H9 (cell line): ENCODE measurements at places on chromosomes 2 and 18. TPM values are rescaled to one million over a fixed set of nuclear protein-coding genes. Genes with fewer than 3 reads are reported as not detected.

The B3GNT7 gene
- total RNA-seq, result 39.1 and 42.2 TPM in 2 replicates

The ITGA4 gene
- 1.3 and 1.5 TPM in 2 replicates for total RNA-seq

The SS18 gene
- 86.4 and 87.9 TPM in 2 replicates for total RNA-seq

DNA sequence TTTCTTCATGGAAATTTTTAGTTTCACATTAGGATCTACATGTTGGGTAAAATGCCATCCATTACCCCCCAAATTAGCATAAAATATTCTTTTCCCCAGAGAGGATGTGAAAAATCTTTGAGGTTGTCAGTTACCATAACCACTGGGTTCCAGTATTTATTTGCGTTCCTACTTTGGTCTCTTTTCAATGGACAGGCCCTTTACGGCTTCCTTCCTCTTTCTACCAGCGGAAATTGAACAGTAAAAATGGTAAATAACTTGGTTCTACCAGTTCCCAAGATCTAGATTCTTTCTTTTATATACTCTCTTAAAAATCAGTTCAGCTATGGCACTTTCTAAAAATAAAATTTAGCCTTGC is 169.2 kb upstream of the APCDD1 start:
- DNase-seq, result no peak

The NEB gene
- 0.75 and 0.98 TPM in 2 replicates for total RNA-seq

DNA sequence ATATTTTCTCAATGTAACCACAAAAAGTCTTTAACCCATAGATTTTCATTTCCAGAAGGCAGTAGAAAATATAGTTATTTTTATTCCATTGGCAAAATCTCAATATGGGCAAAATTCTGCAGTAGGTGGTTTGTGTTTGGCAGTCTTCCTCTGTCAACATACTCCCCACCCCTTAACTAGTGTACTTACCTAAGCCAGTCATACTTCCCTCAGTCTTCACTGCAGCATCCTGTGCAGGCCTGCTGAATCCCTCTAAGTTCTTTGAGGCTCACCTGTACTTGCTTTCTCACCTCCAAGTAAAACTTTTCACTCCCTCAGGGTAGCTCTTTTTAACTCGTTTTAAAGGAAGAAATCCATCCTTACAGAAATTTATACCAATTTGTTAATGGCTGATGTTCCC is 6.8 kb downstream of the CARF start:
- DNase-seq, result no peak

The ALPG gene
- 1.3 and 1.4 TPM in 2 replicates for total RNA-seq

GRCh38 chr2:176167398-176167797 is 10.3 kb downstream of the HOXD3 start:
- DNase-seq, result no peak

The SPRED2 gene
- total RNA-seq, result 20.8 and 23.5 TPM in 2 replicates

GRCh38 chr2:14540015-14540414 is 92.5 kb upstream of the LRATD1 start:
- no peak for DNase-seq

The ALLC gene
- not detected in 2 replicates for total RNA-seq

GRCh38 chr2:63975437-63976124 is 43.6 kb downstream of the VPS54 start:
- no peak for DNase-seq

DNA sequence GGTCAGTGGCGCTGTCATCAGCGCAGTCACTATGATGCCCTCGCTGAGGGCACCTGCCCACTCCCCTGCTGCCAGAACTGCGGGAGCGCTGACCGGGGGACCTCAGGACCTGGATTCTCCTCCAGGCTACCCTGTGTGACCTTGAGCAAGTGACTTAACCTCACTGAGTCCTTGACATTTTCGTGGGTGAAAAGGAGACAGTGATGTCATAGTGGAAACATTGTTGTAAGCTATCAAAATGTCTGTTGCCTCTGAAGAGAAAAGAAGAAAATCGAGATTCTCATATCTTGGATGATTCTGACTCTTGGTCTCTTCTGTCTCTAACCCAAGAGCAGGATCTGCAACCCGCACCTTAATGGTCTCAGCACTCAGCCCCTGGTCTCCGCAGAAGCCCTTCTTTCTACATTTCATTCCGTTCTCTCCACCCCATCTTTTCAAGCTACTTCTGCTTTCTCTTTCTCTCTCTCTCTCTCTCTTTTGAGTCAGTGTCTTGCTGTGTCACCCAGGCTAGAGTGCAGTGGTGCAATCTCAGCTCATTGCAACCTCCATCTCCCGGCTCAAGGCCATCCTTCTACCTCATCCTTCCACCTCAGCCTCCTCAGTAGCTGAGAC is 978 bp upstream of the TUBA4A start:
- no peak for DNase-seq

The ILKAP gene
- total RNA-seq, result 40.3 and 41.5 TPM in 2 replicates

The FZD7 gene
- total RNA-seq, result 302 and 309 TPM in 2 replicates

DNA sequence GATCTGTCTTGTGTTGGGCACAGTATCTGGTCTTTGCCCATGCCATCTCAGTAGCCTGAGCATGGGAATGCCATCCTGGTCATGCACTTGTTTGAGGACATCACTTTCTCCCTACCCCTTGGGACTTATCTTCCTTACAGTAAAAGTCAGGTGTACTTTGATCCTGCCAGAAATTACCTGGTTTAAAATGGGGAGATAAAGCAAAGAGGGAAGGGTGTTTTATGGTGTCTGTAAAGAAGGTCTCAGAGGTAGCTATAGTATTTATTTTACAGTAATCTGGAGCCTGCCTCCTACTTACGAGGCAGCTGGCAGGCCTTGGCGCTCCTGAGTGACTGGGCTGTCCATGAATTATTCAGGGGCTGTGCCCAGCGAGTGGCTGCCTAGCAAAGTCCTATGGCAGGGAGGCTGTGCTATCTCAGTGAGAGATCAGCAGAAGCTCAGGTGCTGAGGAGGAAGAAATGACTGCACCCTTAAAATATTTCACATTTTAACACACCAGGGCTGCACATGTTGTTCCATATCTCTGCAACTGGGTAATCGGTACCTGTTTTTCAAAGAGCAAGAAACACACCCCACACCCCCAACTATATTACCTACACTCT is 93.9 kb downstream of the SPTBN1 start:
- no peak for DNase-seq

- DNase-seq, result no peak
These were observed 288 bp upstream of the RDH14 start for GRCh38 chr2:18560797-18561085.

- DNase-seq, result peak; percentile 55
These were observed 2.1 kb upstream of the SIX3 start for GRCh38 chr2:44939106-44940048.

DNA sequence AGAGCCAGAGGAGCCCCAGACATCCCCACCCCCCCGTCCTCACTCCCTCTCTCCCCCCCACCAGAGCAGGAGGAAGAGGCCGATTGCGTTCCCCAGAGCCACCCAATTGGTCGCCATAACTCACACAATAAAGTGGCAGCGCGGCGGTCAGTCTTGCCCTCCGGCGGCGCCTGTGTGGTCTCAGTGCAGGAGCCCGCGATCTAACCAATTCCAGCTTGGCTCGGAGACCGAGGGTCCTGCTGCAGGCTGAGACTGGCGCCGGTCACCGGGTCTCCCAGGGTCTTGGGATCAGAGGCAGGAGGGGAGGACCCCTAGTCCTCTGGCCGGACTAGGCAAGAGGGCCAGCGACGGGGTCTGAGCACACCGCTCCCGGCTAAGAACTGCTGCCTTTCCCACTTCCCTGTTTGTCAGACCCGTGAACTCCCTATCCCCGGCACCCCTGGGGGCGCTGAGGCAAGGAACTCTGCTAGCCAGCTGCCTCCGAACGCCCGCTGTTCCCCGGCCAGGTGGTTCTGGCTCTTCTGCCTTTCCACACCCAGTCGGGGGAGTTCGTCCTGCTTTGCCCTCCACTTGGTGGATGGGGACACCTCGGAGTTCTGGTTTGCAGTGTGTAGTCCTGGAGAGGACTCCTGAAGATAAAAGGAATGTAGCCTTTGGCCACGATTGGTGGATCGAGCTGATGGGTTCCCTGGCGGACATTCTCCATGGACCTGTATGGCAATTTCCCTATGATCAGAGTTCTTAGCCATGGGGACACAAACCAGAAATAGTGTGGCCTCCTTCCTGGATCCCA is 1.0 kb upstream of the HOXD12 start:
- DNase-seq, result peak; percentile 75

The CROCC2 gene
- total RNA-seq, result not detected in 2 replicates

DNA sequence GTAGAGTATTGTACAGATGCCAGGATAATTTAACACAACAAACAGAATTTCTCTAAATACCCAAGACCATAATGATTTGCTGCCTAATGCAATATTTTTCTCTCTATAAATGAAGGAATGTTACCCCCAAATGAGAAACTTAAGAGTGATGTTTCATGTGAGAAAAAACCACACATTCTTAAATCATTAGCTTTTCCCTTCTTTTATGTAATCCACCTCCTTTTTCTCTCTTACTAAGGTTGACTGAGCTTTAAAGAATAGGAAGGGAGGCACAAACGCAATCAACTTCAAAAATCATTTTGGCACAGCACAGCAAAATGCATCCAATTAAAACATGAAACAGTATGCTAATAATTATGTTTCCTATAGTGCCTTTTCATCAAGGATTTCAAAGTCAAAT is 698.1 kb upstream of the CDH2 start:
- no peak for DNase-seq

GRCh38 chr2:100802066-100802465 is 17.9 kb upstream of the NPAS2 start:
- no peak for DNase-seq

The ANKRD30BL gene
- total RNA-seq, result not detected in 2 replicates

DNA sequence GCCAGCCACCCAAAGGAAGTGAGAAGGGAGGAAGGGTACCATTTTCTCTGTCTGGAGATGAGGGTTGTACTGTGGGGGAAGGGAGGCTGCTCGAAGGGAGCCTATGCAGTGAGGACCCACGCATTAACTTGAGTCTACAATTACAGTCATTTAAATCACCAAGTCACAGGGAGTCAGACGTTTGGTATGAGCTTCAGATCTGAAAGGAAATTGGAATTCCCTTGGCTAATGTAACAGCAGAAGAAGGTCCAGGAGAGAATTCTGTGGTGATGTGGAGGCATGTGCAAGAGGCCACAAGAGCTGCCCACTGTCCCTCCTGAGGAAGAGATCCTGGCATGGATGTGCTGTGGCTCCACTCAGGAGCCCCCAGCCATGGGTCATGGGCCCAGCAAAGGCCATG is 22.5 kb downstream of the DAPL1 start:
- no peak for DNase-seq

- no peak for DNase-seq
These were observed 43.5 kb upstream of the TMEM247 start for GRCh38 chr2:46435796-46436360.

GRCh38 chr2:195945056-195945455 is 123.6 kb downstream of the DNAH7 start:
- DNase-seq, result no peak

DNA sequence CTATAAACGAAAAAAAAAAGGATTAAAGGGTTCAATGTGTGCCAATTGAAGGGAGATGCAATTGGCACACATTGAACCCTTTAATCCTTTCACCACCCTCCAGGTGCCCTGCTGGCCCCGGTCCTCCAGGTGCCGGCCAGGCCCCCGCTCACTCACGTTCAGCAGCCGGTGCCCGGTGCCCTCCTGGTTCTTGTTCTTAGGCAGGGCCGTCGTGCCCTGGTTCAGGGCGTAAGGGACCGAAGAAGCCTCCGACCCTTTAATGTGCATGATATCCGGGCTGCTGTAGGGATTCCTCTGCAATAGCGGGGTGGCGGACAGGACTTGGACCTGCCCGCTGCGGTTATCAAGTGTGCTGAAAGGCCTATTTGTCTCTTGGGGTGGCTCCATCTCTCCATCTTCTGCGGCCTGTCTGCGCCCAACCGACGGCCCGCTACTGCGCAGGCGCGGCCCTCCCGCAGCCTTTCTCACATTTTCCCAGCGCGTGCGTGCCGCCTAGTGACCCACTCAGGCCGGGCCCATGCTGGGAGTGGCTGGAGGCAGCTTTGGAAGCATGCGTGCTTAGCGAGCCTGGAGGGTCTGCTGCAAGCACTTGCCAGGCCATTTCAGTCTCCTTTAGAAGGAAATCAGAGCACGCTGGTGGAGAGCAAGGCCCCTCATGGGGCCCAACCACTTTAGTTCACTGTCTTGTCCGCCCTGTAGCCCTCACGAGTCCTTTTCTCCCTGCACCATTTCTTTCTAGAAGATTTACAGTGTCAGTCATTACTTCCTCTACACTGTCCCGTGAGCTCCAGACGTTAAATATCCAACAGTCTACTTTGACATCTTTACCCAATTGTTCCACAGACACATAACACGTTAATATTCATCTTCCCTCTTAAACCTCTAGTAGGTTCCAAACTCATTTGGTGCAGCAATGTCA is 24.3 kb downstream of the TMEM237 start:
- peak; percentile 56 for DNase-seq

DNA sequence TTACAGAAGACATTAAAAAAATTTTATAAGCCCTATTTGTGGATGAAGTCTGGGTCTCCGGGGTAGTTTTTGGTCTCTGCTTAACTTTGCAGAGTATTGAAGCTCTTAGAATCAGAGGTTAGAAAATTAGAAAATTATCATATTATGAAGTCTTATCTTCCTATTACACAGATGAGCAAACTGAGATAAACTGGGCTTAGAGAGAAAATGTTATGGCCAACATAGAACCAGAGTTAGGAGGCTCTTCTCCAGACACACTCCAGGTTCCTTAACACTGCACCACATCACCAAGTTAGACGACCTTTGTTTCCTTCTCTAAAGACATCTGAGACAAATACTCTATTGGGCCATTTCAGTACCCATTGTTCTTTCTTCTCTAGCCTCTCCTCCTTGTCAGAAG is 36.7 kb upstream of the NEB start:
- DNase-seq, result no peak

The HOXD4 gene
- total RNA-seq, result not detected in 2 replicates

- no peak for DNase-seq
These were observed at the start of gene SFTPB for GRCh38 chr2:85668009-85668856. Gene SFTPB, minus strand, starts transcription at chr2:85668199. Its CDS starts 16 bp downstream, at chr2:85668183.

The EXOC6B gene
- total RNA-seq, result 37.9 and 40.1 TPM in 2 replicates

DNA sequence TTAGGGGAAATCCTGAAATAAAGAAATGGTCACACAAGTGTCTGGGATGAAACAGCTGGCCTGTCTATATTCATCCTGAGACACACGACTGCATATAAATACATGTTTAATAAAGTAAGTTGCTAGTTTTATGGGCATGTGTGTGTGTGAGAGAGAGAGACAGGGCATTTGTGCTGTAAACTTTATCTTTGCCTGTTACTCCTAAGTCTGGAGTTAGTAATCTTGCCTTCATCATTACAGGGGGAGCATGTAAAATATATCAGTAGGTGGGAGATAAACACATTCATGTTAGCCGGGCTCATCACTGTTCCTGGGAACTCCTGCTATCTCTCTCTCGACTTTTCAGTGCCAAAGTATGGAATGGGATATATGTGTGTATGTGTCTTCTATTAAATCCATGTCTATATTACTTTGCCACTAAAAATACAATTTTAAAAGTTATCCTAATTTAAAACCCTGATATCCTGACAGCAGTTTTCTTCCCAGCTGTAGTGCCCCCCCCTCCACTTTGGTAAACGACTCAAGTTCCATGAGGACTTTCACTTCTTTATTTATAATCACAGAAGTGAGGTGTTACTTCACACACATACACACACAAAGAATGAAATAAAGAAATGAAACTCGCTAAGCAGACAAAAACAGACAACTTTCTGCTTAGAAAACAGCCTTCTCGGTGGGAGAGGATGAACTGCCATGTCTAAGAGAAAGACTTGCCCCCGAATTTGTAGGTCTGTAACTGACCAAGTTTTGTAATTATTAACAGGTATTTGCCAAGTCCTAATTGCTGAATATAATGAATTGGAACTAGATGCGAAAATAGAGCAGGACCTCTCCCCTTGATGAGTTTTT is 947 bp downstream of the ZEB2 start:
- DNase-seq, result no peak
